ENCODE measurements at places on chromosomes 7 and 10.

DNA sequence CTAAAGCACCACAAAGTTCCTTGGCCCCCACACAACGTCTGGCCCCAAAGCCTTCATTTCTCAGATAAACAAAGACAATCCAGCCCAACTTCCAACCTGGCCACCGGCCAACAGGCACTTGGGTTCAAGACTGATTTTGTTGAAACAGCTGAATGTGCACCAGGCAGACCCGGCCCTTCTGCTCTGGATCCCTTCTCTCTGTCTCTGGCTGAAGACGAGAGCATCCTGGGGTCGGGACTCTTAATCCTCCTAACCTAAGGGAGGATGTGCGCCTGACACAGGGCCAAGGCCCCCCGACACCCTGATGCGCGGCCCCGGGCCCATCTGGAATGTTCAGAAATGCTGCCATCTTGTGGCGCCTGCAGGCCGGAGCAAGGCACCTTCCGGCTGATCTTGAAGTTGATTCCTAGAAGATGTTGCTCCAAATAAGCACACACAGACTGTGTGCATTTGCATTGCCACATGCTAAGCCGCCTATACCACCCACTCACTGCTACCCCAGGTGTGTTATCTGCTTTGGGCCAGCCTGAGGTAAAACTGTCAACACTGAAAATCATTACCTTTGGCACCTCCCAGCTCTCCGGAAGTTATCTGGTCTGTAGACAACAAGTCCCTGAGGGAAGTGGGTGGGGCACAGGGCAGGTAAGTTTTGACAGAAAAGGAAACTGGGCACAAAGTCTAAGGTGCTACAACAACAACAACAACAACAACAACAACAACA lies 98.4 kb upstream of the HABP2 start:
- DNase-seq = no peak

GRCh38 chr7:77727936-77728701 lies 31.9 kb downstream of the RSBN1L start:
- DNase-seq = peak; percentile 37

- no peak for DNase-seq
Measured at GRCh38 chr7:141409801-141410329, 141.3 kb upstream of the AGK start.

DNA sequence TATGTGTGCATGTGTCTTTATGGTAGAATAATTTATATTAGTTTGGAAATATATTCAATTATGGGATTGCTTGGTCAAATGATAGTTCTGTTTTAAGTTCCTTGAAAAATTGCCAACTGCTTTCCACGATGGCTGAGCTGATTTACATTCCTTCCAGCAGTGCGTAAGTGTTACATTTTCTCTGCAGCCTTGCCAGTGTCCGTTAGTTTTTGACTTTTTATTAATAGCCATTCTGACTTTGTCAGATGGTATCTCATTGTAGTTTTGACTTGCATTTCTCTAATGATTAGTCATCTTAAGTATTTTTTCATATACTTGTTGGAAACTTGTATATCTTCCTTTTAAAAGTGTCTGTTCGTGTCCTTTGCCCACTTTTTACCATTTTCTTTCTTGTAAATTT lies 434.2 kb upstream of the POT1 start:
- DNase-seq = no peak

Measured in naive thymus-derived CD8-positive, alpha-beta T cell (primary cell).